Naive thymus-derived CD4-positive, alpha-beta T cell (primary cell): ENCODE measurements at places on chromosomes 1 and 21.

GRCh38 chr1:113185463-113186104 lies 112.6 kb downstream of the LRIG2 start:
- DNase-seq, result no peak

DNA sequence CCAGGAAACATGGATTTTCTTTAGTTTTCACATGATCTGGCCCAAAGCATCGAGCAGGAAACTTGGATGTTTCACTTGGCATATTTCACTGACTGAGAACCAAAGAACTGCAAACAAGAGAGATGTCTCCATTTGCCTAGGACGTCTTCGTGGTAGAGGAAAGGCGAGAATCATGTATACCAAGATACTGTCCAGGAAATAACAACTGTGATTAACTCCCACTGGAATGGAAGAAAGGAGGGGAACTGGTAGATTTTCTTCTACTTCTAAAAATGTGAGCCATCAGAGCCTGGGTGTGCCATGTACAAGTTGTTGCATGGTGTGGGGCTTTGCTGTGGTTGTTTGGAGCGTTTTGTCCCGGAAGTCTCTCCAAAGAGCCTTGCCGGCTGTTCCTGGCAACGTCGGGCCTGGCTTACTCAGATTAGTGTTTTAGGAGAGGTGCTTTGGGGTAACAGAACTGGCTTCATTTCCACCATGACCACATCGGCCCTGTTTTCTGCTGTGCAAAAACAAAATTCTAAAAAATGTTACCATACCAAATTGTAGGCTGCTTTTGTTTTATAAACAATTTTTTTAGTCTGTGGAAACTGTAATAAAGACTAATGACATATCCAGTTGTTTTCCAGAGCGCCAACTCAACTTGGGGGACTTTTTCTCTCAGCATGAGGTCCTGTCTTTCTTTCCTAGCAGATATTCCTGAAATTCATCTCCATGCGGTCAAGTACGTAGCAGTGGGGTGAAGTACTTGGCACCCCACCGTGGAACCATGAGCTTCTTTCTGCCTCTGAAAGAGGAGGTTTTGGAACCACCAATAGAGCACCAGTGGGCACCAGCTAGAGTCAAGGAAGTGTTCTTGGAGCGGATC lies 118.3 kb downstream of the TM2D1 start:
- no peak for DNase-seq

DNA sequence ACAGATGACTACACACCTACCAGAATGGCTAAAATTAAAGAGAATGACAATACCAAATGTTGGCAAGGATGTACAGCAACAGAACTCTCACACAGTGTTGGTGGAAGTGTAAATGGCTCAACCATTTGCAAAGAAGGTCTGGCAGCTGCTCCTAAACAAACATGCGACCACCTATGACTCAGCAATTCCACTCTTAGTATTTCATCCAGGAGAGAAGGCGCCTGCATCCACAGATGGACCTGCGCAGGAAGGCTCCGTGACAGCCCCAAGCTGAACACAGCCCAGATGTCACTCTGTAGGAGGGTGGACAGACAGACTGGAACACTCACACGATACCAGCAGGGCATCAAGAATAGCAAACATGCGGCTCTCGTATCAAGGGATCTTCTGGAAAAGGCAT lies 6.7 kb downstream of the PTTG1IP start:
- DNase-seq, result no peak

GRCh38 chr21:32143241-32143939 lies 135.5 kb downstream of the MIS18A start:
- no peak for DNase-seq

DNA sequence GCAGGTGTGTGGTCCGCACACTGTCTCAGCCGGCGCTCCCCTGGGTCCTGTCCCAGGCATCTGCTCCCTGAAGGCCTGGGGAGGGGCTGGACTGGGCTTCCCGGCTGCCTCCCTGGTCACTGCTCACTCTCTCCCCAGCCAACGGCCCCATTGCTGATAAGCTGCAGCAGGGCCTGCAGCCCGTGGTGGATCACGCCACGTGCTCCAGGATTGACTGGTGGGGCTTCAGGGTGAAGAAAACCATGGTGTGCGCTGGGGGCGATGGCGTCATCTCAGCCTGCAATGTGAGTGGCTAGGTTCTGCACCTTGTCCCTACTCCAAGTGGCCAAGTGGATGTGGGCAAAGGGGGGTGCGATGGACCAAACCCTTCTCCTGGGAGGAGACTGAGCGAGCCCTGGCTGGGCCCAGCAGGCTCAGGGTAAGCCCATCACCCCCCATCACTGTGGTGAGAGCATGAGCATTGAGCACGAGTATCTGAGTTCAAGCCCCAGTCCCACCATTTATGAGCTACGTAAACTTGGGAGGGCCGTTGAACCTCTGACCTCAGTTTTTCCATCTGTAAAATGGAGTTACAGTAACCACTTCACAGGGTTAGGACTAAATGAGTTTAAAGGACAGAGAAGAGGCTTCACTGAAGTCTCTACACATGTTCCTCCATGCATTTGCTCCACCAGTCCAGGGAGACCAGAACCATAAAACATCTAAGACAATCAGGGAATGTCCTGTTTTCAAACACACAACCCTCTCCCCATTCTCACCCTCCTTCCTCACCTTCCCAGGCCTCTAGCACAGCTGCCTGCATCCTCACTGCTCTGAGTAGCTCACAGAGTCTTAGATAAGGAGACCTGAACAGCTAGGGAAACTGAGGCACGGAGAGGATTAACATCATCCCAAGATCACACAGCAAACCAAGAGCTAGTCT lies 6.5 kb downstream of the CTRC start:
- no peak for DNase-seq

DNA sequence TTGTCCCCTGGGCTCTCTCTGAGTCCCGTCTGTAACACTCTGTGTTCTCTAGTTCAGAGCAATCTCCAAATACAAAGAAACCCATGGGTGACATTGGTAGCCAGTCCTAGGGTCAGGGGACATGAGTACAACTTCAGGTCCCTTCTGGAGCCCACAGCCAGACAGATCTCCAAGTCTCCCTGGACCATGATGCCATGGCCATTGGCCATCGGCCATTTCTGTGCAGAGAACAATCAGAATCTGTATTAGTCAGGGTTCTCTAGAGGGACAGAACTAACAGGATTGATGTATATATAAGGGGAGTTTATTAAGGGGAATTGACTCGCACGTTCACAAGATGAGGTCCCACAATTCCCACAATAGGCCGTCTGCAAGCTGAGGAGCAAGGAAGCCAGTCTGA lies 106.9 kb downstream of the AJAP1 start:
- DNase-seq, result no peak

DNA sequence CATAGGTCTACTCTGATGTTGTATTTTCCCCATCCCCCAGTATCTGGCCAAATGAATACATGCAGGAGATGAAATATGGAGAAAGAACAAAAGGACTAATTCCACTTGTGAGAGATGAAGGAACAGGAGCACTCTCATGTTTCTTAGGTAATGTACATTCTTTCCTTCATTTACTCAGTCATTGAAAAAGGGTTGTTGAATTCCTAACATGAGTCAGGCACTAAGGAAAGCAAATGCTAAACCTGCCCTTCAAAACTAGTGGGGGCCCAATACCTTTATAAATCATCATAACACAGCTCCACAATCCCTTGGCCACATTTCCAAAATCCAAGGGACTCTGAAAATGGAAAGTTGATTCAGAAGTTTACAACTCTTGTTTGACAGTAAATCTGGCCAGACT lies 94.3 kb downstream of the DIRAS3 start:
- DNase-seq, result no peak

DNA sequence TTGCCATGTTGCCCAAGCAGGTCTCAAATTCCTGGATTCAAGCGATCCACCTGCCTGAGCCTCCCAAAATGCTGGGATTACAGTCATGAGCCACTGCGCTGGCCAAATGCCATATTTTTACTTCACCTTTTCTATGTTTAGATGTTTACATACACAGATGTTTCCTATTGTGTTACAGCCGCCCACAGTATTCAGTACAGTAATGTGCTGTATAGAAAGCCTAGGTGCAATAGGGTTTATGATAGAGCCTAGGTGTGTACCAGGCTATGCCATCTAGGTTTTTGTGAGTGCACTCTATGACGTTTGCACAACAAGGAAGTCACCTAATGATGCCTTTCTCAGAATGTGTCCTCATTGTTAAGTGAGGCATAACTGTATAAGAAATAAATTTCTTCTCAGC lies 153.4 kb downstream of the CHRM3 start:
- no peak for DNase-seq

DNA sequence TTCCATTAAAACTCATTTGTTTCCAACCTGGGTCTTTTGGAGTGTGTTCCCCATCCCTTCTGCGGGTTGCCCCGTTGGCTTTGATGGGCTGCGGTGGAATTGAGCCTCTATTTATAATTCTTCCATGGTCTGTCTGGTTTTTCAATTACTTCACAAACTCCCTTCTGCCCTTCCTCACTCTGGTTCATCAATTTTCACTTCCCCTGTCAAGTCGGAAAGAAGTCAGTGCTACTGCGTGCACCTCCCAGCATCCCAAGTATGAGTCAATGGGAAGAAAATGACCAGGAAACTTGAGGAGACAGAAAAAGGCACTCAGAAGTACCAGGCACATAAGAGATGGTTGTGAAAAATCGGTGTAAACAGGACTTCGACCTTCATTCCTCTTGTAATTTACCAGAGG lies 126.2 kb downstream of the KAZN start:
- DNase-seq, result no peak

- DNase-seq, result peak; percentile 59
Observed at GRCh38 chr1:241627453-241628259, 12.5 kb downstream of the CHML start.

GRCh38 chr1:77825131-77825709 lies 45.8 kb downstream of the MIGA1 start:
- DNase-seq, result no peak

DNA sequence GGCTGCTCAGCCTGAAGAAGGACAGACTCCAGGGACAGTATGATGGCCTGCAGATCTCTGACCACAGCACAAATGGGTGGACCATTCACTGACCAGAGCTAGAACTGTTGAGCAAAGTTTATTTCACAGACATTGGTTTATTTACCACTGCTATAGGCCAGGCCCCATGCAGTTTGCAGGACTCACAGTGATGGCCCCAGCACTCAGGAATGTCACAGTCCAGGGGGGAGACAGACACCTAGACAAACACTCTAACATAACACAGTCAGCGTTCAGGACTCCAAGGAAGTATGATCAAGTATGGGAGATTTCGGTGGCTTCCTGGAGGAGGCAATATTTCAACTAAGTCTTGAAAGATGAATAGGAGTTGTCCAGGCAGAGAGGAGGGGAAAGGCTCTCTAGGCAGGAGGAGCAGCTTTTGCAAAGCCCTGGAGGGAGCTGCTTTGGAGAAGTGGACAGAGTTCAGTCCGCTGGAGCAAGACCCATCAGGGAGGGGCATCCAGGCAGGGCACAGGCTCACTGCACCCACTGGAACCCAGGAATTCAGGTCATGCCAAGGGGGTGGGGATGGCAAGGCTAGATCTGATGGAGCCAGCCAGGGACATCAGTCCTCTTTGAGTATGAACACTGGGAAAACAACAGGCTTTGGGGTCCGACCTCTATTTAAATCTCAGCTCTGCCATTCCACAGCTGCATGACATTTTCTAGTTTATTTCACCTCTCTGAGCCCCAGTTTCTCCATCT lies 454.3 kb downstream of the MATN1 start:
- DNase-seq, result no peak

DNA sequence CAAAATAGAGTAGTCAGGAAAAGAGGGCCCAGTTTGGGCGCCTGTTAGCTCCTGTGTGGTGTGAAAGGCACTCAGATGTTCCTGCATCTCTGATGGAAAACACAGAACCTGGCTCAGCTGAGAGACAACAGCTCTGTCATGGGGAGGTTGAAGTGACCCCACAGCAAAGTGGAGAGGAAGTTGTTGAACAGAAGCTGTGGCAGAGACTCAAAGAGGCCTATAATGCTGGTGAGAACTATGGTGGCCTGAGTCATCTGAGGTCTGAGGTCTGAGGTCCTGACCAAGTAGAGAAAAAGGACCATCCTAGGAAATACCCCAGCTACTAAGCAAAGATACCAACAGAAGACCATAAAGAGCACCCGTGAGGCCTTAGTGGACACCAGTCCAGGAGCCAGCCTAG lies 45.6 kb upstream of the JAK1 start:
- DNase-seq, result no peak

DNA sequence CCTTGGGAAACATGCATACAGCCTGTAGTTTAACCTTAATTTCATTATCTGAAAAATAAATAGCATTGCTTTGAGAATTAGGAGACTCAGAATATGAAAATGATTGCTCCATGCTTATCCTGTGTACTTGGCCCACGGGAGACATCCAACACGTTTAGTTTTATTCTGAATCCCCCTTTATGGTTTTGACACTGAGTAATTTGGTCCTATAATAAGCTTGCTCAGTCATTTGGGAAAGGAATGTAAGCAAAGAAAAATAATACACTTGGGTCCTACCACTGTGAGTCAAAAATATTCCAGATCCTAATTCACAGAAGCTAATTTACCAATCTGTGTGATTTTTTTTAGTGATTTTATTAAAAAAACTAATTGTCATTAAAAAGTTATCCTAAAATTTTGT lies 557.3 kb downstream of the USP25 start:
- no peak for DNase-seq

DNA sequence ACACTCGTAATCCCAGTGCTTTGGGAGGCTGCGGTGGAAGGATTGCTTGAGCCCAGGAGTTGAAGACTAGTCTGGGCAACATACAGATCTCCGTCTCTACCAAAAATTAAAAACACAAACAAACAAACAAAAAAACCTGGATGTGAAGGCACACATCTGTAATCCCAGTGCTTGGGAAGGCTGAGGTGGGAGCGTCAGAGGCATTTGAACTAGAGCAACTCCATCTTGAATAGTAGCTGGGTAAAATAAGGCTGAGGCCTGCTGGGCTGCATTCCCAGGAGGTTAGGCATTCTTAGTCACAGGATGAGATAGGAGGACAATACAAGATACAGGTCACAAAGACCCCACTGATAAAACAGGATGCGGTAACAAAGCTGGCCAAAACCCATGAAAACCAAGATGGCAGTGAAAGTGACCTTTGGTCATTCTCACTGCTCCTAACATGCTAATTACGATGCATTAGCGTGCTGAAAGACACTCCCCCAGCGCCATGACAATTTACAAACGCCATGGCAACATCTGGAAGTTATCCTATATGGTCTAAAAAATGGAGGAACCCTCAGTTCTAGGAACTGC lies 33.2 kb upstream of the RD3 start:
- no peak for DNase-seq

GRCh38 chr1:180092931-180093650 lies 61.6 kb upstream of the QSOX1 start:
- no peak for DNase-seq
